ENCODE measurements at places on chromosomes 6 and 20.

DNA sequence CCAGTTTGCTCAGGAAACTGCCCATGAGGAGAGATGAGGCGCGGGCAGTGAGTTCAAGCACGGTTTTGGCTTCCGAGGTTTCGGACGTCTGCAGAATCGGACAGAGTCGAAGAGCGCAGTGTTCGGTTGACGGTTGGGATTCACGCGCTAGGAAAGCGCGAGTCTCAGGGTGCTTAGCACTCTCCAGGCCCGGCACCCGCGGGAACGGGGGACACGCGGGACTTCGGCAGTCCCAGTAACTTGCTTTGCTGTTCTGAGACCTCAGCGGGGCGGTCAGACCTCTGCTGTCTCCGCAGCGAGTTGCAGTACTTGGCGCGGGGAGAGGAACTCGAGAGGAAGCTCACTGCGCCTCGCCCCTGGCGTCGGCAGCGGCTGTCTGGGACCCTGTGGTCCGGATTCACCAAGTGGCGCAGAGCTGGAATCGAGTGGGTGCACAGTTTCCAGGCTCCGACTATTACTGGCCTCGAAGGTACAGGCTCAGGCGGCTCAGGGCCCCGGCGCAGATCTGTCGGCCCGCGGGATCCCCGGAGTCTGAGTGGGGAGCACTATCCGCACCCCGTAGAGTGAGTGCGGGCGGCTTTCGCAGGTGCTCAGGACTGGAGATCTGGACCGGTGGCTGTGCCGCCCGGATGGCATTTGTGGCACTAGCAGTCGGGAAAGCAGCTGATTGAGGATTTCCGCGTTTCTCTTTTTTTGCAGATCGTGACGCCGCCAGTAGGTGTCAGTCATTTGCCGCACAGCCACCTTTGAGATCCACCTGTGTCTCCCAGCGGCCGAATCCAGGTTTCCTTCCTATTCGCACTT, at the start of gene POM121L2:
Gene POM121L2, minus strand, starts transcription at position 128 of the 804 bp plus-strand sequence. Its CDS starts 103 bp downstream, at position 25.
- DNase-seq = peak; percentile 16

- no peak for DNase-seq
Measured at GRCh38 chr6:49653438-49653837, 16.8 kb upstream of the RHAG start.

- no peak for DNase-seq
Measured at GRCh38 chr6:86107985-86108384, 465.3 kb upstream of the SYNCRIP start.

DNA sequence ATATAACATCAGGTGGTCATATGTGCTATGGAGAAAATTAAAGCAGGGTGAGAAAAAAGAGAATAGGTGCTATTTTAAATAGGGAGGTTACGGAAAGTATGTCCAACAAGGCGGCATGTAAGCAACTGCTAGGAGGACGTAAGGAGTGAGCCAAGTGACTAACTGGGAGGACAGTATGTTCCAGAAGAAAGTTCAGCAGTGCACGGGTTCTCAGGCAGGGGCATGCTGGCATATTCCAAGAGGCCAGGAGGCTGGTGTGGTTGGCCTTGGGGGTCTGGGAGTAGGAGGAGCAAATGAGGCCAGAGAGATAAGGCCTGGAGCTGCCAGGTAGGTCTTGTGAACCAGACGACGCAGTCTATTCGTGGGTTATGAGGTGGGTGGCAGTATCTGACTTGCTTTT, 112.4 kb downstream of the ARMC2 start:
- no peak for DNase-seq

- DNase-seq = peak; percentile 52
Measured at GRCh38 chr20:38645980-38646858, 44.6 kb downstream of the ARHGAP40 start.

DNA sequence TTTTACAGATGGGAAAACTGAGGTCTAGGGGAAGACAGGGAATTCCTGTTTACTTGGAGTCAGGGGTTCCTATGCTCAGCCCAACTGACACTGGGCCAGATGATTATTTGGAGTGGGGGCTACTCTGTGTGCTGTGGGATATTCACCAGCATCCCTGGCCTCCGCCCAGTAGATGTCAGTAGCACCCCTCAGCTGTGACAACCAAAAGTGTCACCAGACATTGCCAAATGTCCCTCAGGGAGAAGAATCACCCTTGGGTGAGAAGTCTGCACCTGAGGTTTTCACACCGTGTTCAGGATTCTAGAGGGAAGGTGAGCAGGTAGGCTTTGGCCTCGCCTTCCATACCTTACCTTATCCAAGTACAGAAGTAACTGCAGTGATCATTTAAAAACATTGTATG, 27.6 kb downstream of the CDH26 start:
- no peak for DNase-seq

GRCh38 chr6:39887692-39888450, 46.4 kb downstream of the MOCS1 start:
- DNase-seq = no peak

- no peak for DNase-seq
Measured at GRCh38 chr6:1315560-1316386, 3.9 kb downstream of the FOXQ1 start.

- no peak for DNase-seq
Measured at GRCh38 chr6:155181498-155181897, 82.3 kb upstream of the CLDN20 start.

DNA sequence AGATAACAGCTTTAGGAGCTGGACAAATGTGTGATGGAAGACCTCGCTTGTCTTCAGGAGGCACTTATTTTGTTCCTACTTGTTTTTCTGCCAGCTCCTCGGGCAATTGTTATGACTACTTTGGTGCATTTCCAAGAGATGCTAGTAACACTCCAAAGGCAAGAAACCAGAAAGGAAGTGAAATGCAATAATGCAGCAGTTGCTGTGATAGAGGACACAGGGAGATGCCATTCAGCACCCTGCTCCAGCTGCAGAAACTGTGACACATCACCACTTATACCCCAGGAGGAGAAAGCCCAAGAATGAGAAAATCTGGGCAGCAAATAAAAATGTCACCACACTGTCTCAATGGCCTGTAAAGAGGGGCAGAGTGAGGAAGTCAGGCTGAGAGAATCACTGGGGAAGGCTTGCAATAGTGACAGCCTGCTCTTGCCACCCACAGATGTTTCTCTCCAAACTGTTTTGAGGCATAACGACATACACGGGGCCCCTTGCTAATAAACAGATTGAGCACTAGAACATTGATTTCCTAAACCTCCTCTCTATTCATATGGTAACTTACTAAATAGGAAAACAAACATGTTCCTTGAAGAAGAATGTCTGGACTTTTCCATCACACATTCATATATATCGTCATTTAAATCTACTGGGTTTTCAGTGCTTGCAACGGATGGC, 231.0 kb upstream of the PRND start:
- DNase-seq = no peak

- no peak for DNase-seq
Measured at GRCh38 chr20:16100767-16101166, 472.5 kb downstream of the KIF16B start.

- no peak for DNase-seq
Measured at GRCh38 chr20:16846006-16846405, 97.8 kb downstream of the OTOR start.

- DNase-seq = no peak
Measured at GRCh38 chr6:158184608-158185007, 16.5 kb downstream of the GTF2H5 start.

DNA sequence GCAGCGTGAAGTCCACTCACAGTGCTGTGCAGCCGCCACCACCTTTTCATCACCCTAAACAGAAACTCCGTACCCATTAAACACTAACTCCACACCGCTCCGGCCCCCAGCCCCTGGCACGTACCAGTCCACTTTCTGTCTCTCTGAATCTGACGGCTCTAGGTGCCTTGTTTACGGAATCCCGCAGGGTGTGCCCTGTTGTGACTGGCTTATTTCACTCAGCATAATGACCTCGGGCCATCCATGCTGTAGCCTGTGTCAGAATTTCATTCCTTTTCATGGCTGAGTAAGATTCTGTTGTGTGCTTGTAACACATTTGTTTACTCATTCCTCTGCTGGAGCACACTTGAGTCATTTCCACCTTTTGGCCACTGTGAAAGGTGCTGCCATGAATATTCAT, 18.0 kb downstream of the TCFL5 start:
- no peak for DNase-seq

- no peak for DNase-seq
Measured at GRCh38 chr20:32997431-32997830, 6.8 kb downstream of the SUN5 start.

- peak; percentile 81 for DNase-seq
Measured at GRCh38 chr6:53691252-53691651, 25.7 kb upstream of the KLHL31 start.

DNA sequence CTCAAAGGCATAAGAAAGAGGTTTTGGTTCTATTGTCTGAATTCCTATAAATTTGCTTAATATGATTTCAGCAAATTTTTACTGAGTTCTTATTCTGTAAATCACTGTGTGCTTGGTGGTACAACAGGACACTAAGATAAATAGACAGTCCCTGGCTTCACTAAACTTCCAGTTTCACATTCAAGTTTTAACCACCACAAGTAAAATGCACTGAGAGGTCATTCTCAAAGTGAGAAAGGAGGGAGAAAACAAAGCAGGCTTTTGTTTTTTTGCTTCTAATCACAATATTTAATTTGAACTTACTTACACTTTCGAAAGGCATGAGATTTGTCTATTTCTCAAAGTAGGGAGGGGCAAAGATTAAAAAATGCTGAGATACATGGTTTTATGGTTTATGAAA, 445.7 kb downstream of the CDC5L start:
- DNase-seq = no peak

DNA sequence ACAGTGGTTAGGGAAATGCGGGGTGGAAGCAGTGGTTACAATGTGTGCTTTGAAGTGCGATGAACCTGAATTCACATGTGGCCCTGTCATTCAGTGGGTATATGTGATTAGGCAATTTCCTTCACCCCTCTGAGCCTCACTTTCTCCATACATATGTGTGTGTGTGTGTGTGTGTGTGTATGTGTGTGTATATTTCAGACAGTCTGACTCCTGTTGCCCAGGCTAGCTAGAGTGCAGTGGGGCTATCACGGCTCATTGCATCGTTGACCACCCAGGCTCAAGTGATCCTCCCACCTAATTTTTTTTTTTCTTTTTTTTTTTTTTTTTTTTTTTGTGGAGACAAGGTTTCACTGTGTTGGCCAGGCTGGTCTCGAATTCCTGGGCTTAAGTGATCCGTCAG, 6.3 kb downstream of the PPP1R14C start:
- no peak for DNase-seq

DNA sequence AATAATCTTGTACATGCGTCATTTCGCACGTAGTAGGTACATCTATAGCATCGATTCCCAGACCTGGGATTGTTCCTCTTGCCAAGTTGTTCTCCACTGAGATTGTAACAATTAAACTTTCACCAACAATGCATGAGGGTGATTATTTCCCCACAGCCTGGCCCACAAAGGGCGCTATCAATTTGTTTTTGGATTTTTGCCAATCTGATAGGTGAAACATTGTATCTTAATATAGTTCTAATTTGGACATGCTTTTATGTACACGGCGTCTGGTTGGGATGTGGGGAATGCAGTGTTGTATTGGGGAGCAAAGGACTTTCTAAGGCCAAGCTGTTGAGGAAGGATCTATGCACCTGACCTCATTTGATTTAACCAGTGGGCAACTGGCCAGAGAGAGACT, 59.5 kb downstream of the VEGFA start:
- DNase-seq = no peak

DNA sequence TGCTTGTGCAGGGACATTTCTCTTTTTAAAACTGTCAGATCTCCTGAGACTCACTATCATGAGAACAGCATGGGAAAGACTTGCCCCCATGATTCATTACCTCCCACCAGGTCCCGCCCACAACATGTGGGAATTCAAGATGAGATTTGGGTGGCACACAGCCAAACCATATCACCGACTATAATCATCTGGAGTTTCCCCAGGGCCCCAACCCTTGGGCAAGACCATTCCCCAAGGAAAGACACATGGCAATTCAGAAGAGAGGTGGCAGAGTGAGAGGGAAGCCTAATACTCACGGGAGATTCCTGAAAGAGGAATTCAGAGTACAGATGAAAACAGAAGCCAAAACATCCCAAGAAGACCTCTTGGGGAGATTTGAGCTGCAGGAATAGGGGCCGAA, 291.0 kb upstream of the PLCB4 start:
- DNase-seq = no peak

DNA sequence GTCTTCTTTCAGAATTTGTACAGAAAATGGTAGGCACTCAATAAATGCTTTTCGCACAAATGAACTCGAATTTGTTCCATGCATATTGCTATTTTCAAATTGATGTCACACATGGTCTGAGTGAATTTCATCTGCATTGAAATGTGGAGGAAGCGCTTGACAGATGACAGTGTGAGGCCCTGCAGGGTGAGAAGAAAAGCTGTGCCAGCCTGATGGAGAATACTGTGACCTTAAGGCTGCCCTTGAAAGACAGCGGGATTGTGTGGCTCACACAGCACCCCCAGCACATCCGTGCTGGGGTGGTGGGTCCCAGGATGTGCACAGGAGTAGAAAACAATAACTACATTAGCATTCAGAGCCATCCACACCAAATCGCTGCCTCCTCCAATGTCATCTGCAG, 14.8 kb upstream of the MCHR2 start:
- DNase-seq = no peak

- DNase-seq = no peak
Measured at GRCh38 chr6:73547036-73547435, 26.2 kb upstream of the EEF1A1 start.

DNA sequence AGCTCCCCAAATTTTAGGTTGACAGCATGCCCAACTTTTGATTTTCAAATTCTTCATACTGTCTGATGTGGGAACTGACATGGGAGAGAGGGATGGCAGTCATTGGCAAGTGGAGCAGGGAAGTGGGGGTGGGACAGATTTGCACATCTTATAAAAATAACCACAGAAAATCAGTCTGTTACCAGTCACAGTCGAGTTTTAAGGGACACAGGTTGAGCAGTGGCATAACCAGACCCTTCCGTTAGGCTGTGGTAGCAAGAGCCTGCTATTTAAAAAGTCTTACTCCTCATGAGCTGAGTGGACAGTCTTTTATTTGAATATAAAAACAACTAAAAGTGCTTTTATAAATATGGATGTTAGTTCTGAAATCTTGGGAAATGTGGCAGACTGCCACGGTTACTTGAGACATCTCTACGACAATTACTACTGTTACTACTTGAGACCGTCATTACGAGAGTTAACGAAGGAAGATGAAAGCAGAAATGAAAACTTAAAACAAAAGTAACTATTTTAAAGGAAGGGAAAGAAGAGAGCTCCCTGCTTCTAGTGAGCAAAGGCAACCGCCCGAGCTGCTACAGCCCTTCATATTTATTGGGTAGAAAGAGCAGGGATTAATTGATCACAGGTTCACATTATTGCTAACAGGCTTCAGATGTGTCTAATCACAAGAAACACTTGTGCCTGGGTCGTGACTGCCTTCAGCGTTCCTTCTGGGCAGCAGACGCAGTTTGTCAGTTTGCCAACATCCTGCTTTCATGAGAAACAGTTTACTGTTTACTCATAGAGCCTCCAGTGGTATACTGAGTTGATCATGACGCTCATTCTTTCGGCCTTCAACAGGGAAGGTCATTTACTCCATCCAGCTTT, 71.3 kb downstream of the EFHC1 start:
- no peak for DNase-seq

- DNase-seq = no peak
Measured at GRCh38 chr20:24971376-24972101, 21.0 kb downstream of the APMAP start.
